ENCODE measurements at places on chromosomes 1 and 21.

DNA sequence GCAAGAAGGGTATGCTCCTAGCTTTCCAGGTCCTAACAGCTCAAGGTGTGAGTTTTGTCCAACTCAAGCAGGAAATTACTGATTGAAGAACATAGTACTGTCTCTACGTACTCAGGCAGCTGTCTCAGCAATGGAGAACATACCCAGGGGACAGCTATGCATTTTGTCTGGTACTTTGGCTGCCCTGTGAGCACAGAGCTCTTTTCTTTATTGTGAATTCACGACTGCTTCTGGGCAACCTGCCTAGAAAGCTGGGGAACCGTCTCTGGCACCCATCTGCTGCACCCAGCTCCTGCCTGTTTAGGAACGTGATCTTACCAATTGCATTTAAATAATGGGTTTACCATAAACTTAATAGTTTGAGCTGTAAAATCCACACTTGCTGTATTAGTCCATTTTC, 258.1 kb downstream of the HHAT start:
- no peak for DNase-seq

GRCh38 chr1:240074908-240075307, 16.8 kb upstream of the FMN2 start:
- DNase-seq, result no peak

DNA sequence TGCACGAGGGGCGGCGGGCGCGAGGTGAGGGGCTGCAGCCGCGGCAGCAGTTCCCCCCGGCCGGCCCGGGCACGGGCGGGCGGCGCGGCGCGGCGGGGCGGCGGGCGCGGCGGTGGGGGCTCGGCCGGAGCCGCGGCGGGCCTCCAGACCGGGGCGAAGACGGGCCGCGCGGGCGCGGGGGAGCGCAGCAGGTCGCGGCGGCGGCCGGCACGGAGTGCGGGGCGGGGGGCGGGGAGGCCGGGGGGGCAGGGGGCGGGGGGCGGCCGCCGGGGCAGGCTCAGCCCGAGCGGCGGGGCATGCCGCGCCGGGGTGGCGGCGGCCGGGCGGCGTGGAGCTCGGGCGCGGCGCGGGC, 311 bp downstream of the IRF2BP2 start:
- no peak for DNase-seq

DNA sequence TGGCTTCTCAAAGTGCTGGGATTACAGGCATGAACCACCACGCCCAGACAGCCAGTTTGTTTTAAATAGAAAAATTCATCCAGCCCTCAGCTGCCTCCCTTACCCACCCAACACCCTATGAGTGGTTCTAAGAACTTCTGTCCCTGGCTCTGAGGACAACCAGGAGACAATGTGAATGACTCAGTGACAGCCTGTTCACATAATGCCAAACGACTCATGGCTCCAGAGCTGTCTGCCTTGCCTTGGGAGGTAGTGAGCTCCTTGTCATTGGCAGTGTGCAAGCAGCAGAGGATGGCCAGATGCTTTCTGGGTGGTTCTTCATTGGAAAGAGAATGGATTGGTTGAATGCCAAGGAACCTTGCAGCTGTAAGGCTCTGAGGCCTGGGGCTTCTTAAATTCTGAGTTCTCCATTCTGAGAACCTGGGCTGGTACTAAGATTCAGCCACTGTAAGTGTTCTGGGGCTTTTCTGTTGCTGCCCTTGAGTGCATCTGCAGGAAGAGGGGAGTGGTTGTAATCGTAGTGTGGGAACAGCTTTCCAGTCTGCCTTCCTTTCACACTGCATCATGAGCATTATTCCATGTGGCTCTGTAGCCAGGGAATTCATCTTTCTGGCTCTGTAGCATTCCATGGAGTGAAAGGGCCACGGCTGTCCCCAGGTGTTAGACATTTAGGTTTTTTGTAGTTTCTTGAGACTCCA, 5.8 kb downstream of the SERINC2 start:
- no peak for DNase-seq

DNA sequence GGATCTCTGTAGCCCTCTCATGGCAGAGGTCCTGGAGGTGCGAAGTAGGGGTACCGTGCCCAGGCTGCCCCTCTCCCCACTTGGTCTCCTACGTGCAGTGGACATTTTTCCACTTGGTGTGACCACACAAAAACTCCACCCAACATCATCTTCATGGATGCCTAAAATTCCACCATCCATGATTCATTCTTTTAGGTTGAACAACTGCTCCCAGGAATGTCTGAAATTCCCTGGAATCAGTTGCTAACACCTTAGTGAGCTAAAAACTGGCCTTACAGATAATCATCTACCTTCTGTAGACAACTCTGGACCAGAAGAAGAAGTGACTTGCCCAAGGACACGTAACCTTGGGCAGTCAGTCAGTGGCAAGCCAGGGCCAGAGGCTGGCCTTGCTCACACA, 32.1 kb upstream of the CLIC4 start:
- no peak for DNase-seq

DNA sequence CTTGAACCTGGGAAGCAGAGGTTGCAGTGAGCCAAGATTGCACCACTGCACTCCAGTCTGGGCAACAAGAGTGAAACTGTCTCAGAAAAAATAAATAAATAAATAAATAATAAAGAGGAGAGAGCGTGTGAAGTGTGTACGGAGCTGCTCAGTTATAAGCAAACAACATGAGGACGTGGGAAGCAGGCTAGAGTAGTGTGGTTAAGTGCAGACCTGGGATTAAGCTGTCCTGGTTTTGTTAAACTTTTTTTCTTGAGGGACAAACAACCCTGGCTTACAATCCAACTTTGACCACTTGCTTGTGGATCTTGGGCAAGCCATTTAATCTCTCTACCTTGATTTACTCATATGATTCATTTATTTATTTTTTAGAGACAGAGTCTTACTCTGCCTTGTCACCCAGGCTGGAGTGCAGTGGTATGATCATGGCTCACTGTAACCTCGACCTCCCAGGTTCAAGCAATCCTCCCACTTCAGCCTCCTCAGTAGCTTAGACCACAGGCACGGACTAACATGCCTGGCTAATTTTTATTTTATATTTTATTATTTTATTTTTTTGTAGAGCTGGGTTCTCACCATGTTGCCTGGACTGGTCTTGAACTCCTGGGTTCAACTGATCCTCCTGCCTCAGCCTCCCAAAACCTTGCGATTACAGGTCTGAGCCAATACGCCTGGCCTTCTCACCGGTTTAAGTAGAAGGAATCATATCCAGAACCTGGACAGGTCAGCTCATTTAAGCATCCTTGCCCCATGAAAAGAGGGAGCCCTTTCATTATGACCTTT, 52.7 kb downstream of the RPS6KA1 start:
- no peak for DNase-seq

GRCh38 chr1:100476735-100477290, 61.1 kb upstream of the GPR88 start:
- DNase-seq, result no peak

- no peak for DNase-seq
Observed at GRCh38 chr1:51907079-51907702, 28.7 kb upstream of the NRDC start.

GRCh38 chr1:112904831-112905261, 51.1 kb downstream of the SLC16A1 start:
- no peak for DNase-seq

GRCh38 chr1:227317011-227317451, 1.3 kb downstream of the CDC42BPA start:
- no peak for DNase-seq

DNA sequence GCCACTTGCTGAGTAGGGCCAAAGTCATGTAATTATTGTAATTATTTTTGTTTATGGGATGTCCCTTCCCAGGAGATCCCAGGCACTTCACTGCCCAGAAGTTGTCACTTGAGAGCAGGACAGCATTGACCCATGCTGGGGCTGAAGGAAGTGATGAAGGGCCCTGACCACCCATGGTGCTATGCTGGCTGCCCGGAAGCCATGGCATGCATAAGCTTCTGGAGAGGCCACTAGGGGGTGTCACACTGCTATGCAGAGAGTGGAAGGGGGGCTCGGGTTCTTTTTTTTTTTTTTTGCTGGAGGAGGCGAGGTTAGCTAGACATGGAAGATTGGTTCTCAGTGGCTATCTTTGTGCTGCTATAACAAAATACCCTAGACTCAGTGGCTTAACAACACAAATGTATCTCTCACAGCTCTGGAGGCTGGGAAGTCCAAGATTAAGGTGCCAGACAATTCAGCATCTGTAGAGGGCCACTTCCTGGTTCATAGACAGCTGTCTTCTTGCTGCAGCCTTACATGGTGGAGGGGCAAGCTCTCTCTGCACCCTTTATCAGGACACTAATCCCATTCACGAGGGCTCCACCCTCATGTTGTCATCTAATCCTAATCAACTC, 84.9 kb downstream of the CNIH3 start:
- no peak for DNase-seq

DNA sequence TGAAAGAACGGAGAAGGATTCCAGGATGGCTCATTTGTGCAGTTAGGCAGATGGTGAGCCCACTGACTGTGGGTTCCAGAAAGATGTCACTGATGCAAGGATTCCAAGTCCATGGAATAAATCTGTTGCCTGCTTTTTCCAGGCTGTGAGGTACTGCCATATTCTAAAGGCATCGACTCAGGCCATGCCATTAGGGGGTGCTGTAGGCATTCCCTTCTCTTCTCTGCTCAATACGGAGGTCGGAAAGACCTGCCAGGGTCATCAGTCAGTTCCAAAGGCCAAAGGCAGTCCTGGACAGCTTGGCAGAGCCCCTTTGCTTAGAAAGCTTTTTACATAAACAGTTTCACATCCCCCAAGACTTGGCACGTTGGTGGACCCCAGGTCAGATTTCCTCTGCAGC, 31.7 kb upstream of the TMEM125 start:
- peak; percentile 10 for DNase-seq

DNA sequence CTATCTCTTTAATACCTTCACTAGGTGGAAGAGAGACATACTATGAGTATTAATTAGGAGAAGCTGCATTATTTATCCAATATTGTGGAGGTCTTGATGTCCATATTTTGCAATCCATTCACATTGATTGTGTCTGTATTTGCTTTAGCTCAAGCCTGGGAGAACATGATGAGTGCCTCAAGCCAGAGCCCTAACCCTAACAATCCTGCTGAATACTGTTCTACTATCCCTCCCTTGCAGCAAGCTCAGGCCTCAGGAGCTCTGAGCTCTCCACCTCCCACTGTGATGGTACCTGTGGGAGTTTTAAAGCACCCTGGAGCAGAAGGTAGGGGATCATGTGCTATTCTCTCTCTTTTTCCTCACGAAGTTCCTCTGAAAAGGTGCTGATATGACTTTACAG, 99.5 kb downstream of the CC2D1B start:
- no peak for DNase-seq

DNA sequence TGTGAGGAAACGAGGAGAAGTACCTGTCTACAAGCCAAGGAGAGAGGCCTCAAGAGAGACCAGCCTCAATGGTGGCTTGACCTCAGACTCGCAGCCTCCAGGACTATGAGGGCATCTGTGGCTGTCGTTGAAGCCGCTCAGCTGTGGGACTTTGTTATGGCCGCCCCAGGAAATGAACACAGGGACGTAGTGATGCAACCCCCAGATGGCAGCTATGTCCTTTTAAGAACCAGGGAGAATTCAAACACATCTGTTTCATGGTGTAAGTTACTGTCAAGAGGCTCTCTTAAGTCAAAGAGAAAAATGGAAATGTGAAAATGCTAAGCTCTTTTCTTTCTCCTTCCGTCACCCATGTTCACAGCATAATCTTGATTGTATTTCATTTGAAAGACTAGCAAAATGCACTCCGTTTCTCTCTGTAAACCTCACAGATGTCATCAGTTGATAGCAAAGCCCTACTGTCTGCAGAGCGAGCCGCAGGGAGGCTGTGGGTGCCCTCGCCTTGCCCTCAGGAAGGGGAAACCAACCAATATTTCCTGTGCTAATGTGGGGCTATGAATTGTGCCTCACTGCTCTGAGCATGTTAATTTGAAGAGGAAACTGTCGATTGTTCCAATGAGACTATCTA, 21.3 kb downstream of the UBASH3A start:
- no peak for DNase-seq

- DNase-seq, result no peak
Observed at GRCh38 chr21:42310411-42311001, 4.7 kb downstream of the TFF3 start.

DNA sequence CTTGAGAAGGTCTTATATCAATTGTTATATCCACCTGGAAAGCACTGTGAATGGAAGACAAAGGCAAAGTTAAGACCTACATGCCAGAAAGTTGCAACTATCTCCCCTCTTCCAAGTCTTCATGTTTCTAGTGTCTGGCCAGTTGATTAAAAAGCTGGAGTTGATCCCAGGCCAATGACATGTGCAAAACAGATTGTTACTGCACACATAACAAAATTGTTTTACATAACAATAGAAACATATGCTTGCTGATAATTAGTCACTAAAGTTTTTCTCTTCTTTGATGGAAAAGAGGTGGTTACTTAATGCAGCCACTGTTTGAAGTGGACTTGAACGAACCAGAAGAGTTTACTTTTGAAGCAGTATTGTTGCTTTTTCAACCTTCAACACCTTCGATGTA, 158.2 kb downstream of the TGFBR3 start:
- no peak for DNase-seq

DNA sequence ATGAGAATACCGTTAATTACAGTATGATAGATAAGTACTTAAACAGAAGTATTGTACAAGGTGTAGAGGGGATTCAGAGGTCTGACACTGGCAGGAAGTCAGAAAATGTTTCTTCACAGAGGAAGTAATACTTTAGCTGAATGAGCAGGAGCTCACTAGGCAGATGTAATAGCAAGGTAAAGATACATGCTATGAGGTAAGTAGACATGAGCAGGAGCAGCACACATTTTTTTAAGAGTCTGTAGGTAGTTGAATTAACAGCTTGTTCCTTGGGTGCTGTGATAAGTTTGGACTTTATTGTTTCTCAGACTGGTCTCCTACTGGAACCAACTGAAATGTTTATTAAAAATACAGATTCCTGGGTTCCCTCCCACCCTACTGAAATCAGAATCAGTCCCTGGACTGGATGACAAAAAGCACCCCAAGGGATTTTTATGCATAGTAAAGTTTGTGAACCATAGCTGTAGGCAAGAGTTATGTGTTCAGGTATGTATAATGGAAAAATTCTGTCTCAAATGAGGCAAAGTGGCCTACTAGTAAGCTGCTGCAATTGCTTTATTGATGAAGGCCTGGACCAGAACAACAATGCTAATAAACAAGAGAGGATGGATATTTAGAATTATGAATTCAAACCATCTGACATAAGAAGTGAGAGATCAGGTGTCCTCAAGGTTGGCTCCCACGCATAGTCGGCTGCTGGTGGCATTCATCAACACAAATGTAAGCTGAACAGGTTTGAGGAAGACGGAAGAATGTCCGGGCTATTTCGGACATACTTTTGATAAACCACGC, 902 bp downstream of the AP4B1 start:
- no peak for DNase-seq

DNA sequence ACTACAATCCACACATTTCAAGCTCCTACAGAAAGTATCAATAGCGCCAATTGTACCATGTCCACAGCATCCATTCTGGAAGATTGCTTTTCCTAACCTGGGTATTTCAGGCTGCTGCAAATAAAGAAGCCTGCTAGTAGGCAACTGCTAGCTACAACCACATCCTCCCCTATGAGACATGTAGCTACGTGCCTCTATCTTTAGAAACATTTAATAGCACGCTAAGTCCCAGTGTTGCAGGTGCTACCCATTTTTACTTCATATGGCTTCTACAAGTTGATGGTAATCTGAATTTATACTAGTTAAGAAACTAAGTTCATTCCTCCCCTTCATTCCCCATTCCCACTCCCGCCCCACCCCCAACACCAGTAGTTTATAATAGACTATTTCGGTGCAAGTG, 7.4 kb upstream of the AMPD1 start:
- no peak for DNase-seq

GRCh38 chr1:59136541-59137275, 160.2 kb upstream of the FGGY start:
- no peak for DNase-seq

GRCh38 chr1:91734761-91735160, 151.2 kb downstream of the TGFBR3 start:
- DNase-seq, result no peak

Data from skeletal muscle cell (primary cell).